NCI-H1436 (cell line): ENCODE measurements at places on chromosomes 1 and 21.

DNA sequence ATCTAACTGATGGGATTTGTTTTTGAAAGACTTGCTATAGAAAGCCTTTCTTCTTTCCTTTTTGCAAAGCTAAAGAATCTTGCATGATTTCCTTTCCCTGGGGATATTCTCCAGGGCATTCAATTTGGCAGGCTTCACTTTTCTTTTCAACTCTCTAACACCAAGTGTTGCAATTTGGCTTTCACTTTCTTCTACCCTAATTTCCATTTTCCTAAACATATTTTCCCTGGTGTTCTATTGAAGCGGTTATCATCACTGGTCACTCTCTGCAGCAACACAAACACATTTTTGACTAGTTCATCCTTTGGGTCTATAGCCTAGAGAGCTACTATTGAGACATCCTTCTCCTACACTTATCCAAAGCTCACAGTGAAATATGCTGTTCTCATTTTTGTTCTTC lies 424.5 kb downstream of the NEGR1 start:
- no peak for DNase-seq

- no peak for DNase-seq
Observed at GRCh38 chr1:8590721-8591351, 226.6 kb downstream of the RERE start.

GRCh38 chr1:205477759-205478247 lies 22.0 kb upstream of the BLACAT1 start:
- peak; percentile 69 for DNase-seq

GRCh38 chr1:2081326-2081885 lies 31.2 kb downstream of the PRKCZ start:
- no peak for DNase-seq

GRCh38 chr1:156498432-156499193 lies 2.0 kb downstream of the MEF2D start:
- DNase-seq: no peak

DNA sequence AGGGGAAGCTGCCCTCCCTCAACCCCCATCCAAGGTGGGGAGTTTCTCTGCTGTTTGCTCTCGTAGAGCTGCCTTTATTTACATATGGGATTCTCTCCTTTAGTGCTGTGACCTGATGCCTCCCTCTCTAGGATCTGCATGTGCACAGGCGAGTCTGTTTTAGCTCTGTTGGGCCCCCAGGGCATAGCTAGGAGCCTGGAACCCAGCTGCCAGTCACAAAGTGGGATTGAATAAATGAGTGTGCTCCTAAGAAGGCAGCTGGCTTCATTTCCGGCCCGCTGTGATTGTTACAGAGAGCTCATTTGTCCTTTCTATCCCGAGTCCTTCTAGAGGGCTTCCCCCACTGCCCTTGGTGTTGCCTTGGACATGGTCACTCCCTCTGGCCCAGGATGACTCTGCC lies 176.6 kb downstream of the GRIK3 start:
- DNase-seq: peak; percentile 91

DNA sequence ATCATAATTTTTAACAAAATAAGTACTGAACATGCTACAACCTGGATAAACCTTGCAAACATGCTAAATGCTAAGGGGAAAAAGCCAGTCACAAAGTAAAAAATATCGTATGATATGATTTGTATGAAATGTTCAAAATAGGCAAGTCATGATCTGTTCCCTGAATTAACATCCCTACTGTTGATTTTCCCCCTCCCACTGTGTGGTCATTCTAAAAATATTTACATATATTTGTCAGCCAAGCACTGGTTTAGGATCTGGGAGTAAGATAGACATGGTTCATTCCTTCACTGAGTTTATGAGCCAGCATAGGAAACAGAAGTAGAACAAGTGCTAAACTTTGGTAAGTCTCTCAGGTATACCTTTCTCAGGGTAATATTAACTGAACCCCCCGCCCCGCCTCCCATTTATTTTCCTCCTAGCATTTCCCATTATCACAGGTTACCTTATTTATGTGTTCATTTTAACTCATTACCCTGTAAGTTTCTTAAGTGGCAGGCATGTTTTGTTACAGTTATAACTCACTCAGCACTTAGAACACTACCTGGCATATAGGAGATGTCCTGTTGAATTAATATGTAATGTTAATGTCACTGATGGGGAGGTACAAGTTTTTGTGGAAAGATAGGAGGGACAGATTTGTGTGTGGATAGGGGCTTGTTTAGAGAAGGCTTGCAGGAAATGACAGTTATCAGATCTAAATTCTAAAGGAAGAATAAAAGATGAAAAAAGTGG lies 12.3 kb downstream of the UQCRH start:
- no peak for DNase-seq

DNA sequence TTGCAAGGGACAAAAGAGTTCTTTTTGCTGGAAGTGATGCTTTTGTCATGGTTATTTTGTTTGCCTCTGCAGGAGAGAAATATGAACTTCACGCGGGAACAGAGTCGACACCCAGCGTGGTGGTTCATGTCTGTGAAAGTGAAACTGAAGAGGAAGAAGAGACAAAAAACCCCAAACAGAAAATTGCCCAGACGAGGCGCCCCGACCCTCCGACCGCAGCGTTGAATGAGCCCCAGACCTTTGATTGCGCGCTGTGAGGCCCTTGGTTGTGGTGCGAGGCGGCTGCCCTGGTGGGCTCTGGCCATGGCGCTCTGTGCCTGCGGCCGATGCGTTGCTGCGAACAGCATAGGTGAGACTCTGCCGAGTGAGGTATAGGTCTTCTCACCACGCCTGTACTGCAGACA lies 20.9 kb upstream of the NCMAP start:
- DNase-seq: no peak

- DNase-seq: no peak
Observed at GRCh38 chr1:107879927-107880326, 85.1 kb downstream of the VAV3 start.

DNA sequence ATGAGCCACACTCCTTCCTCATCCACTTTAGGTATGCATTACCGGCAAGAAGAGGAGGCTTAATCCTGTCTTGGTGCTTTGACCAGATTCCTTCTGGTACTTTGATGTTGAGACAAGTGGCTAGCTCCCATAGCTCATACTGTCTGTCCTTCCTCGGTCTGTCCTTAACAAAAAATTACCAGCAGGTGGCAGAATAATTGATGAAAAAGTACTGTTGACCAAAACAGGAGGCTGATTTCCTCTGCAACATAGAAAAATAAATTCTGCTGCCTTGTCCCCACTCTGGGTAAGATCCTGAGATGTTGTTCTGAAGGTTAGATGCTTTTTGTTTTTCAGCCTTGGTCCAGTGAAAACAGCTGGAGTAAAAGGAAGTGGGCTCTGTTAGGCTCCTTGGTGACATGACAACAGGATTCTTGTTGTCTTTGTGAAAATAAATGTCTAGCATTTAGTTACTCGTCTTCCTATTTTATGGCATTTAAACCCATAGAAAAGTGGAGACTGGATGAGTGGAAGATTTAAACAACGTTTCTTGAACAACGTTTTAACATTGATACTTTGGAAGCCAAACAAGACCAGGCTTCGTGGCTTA lies 11.2 kb upstream of the HJV start:
- DNase-seq: peak; percentile 4

DNA sequence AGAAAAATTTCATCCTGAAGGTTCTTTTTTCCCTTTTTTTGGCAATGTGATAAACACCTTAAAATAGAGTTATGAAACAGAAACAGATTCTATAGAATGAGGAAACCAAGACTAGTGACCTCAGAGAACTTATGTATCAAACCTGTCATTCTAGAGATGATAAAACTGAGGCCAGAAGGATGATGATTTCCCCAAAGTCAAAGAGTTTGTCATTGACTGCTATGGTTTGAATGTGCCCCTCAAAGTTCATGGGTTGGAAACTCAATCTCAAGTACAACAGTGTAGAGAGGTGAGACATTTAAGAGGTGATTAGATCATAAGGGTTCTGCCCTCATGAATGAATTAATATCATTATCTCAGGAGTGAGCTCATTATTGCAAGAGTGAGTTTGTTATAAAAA lies 13.7 kb upstream of the BEND5 start:
- no peak for DNase-seq

DNA sequence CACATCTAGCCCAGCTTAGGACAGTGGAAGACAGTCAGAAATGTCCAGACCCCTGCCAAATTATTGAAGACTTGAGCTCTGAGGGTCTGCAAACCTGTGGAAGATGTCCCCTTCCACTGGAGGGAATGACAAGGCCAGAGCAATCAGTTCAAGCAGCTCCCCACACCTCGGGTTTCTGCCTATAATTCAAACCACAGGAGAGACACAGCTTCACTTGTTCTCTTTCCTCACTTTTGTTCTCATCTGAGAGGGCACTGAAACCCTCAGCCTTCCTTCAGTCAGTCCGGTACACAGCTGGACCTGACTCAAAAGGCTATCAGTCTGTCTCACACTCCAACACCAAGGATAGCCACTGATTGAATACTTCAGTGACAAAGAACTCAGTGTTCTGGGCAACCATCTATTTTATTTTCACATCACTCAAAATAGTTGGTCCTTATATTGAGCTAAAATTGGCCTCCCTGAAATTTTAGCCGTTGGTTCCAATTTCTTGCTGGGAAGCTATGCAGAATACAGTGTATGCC lies 70.1 kb downstream of the TENT5C start:
- DNase-seq: no peak

- DNase-seq: peak; percentile 77
Observed at GRCh38 chr1:183470961-183471742, 1.1 kb upstream of the SMG7 start.

GRCh38 chr1:58307431-58307830 lies 239.1 kb downstream of the OMA1 start:
- DNase-seq: no peak

- DNase-seq: no peak
Observed at GRCh38 chr1:28973596-28974421, 59.4 kb downstream of the EPB41 start.

DNA sequence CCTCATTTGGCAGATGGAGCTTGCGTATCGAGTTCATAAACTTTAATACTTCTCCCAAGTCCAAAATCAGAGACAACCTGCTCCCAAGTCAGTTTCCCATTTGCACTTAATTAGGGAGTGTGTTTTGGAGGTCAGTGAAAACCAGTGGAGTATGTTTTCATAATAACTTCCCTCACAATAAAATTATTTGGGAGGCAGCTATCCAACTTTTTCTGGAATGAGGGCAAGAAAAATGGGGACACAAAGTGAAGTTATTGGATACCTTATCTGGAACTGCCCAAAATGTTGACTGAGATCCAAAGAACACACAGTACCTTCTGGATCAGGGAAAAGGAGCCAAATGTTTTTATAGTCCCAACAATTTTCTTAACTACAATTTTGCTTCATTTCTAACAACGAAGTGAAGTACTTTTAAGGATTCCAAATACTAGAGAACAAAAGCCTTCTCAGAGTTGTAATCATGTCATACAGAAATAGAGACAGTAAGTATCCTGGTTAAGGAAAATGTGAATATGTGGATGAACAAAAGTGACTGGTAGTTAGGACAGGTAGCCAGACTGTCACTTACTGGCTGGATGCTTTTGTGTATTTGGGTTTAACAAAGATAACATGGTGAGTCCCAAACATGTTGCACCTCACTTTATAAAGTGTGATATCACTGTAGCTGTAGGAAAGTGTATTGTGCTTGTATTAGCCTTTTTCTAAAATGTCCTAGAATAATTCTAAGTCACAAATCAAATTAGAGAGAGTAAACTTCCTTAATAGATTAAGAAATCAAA lies 325.0 kb downstream of the HLX start:
- no peak for DNase-seq

- no peak for DNase-seq
Observed at GRCh38 chr21:36437745-36438128, 42.2 kb downstream of the CLDN14 start.
